ENCODE measurements at places on chromosomes 6 and 20.

GRCh38 chr20:33556246-33556645 is 66.3 kb downstream of the CBFA2T2 start:
- no peak for DNase-seq

DNA sequence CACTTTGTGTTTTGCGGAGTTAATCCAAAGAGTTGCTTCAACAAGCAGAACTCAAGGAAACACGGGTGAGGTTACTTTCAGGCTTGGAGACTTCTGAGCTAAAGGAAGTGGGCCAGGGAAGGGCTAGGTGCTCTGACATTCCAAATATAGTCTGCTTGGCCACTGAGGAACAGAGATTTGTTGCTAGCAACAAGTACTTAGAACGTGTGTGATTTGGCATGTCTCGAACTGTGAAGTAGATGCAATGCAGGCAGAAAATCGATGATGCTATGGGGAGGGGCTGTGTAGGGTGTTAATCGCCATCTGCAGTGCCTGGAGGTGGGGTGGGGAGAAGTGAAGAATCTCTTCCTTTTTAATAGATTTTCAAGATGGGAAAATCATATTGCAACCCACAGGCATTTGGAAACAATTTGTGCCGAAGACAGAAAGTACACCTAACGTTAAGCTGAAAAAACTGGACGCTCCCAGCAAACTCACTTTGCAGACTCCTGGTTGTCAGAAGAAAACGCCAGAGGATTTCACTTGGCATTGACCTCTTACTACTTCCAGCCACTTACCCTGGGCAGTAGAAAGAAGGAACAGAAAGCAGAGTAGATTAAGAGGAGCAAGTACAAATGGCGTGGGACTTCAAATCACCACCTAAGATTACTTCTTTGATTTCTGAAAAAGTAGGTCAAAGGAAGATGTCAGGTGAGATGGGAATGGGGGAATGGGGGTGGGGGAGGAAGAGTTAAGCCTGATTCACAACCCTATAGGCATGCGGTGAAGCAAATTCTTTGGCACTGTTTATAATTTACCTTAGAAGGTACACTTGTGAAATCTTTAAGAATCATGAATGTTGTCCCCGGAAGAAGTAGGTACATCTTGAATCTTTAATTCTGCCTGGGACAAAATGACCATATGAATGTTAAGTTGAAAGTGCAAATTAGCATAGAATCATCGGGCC is 314.1 kb downstream of the CD83 start:
- DNase-seq, result no peak

DNA sequence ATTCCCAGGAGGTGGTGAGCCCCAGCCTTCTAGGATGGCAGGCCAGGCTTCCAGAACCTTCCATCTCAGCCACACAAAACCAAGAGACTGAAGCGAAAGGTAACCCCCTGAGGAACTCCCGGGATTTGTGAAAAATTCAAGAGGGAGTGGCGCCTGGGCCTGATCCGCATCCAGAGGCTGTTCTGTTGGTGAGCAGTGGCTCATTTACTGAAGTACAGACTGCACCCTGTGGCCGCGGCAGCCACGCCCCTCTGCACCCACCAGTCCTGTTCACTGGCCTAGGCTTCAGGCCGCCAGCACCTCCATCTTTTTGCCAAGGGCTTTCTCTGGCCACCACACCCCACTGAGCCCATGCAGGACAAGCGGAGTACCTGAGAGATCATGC is 79.1 kb upstream of the PTPN1 start:
- DNase-seq, result no peak

DNA sequence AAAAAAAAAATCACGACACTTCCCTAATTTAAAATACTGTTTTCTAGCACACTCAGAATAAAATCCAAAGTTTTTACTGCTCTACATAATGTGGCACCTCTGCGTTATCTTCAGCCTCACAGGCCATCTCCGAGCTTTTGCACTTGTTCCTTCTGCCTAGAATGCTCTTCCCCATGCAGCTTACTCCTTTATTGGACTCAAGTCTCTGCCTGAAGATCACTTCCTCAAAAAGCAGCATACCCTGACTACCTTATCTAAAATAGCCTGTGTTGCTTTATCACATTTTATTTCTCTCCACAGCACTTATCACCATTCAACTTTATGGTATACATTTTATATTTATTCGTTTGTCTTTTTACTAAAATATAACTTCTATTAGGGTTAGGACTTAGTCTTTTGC is 2.3 kb downstream of the ZNF322 start:
- no peak for DNase-seq

DNA sequence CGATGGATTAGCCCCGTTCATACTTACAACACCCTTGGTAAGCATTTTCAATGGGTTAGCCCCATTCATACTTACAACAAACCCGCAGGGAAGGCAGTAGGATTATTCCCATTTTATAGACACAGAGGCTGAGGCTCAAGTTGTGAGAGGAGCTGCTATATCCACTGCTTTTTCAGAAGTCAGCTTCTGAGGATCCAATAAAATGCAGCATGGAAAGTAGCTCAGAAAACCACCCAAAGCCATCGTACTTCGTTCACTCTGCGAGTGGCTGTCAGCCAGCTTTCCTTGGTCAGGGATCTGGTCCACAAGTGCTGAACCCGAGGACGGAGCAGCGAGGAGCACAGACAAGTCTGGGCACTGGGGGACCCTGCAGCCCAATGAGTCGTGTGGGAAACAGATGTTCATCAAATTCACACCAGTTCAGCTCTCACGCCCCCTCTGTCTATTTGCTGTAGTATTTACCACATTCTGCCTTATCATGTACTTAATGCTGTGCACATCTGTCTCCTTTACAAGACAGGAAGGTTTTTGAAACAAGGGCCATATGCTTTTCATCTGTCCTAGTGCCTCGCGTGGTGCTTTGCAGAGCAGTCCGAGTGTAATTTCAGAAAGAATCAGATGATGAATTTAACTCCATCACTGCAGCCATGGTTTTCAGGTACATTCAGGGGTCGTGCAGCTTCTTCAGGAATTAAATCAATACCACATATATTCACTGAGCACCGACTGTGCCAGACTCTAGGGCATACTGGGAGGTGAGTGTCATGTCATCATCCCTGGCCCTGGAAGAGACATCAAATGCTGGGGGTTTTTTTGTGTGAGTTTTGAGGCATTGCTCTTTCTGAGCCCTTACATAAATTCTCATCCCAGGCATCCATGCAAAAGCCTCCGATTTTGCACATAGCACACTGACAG is 256.9 kb downstream of the CDH26 start:
- DNase-seq, result no peak

GRCh38 chr6:67184405-67184804 is 1450.7 kb upstream of the ADGRB3 start:
- no peak for DNase-seq

DNA sequence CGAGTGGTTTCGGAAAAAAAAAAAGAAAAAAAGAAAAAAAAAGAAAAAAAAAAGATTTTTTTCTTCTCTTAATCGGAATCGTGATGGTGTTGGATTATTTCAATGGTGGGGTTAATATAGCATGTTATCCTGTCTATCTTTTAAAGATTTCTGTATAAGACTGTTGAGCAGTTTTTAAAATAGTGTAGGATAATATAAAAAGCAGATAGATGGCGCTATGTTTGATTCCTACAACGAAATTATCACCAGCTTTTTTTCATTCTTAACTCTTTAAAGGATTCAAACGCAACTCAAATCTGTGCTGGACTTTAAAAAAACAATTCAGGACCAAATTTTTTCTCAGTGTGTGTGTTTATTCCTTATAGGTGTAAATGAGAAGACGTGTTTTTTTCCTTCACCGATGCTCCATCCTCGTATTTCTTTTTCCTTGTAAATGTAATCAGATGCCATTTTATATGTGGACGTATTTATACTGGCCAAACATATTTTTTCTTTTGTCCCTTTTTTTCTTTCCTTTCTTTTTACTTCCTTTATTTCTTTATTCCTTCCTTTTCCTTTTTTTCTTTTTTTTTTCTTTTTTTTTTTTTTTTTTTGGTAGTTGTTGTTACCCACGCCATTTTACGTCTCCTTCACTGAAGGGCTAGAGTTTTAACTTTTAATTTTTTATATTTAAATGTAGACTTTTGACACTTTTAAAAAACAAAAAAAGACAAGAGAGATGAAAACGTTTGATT is 3.6 kb downstream of the SOX4 start:
- no peak for DNase-seq

- no peak for DNase-seq
Observed at GRCh38 chr6:169292338-169293124, 38.9 kb upstream of the THBS2 start.

- no peak for DNase-seq
Observed at GRCh38 chr6:87702589-87702945, 534 bp upstream of the AKIRIN2 start.

DNA sequence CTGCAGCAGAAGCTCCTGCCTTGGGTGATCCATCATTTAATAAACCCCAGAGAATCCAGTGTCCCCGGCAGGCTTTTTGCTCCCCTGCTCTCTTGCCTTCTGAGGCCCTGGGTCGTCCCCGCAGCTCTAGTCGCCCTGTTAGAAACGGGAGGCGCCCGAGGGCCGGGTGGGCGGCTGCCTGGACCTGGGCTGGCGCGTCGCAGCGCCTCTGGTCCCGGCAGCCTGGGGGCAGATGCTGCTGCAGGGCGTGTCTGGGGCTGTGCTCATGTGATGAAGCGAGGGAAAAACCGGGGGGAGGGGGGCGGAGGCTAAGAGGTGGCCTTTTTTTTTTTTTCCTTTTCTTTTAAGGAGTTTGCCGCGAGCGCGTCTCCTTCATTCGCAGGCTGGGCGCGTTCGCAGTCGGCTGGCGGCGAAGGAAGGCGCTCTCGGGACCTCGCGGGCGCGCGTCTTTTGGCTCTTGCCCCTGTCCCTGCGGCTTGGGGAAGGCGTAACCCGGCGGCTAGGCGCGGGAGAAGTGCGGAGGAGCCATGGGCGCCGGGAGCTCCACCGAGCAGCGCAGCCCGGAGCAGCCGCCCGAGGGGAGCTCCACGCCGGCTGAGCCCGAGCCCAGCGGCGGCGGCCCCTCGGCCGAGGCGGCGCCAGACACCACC is 394 bp downstream of the AKAP12 start:
- DNase-seq, result peak; percentile 73

- no peak for DNase-seq
Observed at GRCh38 chr6:105313211-105313610, 89.7 kb downstream of the PREP start.

GRCh38 chr6:149139782-149140136 is 177.8 kb upstream of the TAB2 start:
- DNase-seq, result no peak

DNA sequence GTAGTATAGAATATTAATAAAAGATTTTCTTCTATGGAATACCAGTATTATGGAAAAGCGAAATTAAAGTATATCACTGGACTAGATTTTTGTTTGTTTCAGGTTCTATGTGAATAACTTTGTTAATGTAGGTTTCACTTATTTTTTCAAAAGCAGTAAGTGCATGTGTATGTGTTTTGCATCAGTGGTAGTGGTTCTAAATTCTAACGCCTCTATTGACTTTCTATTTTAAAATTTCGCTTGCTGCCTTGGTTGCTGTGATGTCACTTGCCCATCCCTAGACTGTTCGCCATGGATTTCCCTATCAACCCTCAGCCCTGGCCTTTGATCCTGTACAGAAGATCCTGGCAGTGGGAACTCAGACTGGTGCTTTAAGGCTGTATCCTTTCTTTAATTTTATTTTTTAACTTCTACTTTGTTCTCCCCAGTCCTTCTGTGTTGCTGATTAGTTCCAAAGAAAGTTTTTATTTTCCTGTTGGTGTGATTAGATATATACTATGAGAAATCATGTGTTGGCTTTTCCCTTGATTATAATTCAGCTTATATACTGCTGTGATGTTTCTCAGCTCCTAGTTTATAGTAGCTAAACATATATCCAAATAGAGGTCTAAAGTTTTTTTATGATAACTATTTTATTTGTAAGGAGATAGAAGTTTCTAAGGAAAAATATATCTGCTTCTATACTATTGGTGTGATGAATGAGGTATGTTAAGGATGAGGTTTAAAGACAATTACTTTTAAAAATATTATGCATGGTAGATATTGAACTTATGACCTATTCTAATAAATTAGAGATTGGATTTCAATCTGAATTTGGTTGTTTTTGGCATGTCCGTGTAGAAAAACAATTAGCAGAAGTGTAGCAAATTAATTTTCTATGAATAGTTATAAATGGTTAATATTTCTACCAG is 1.7 kb downstream of the STXBP5 start:
- DNase-seq, result no peak

- no peak for DNase-seq
Observed at GRCh38 chr6:46961232-46961631, 39.5 kb upstream of the ADGRF5 start.

- DNase-seq, result peak; percentile 77
Observed at GRCh38 chr20:3777716-3778629, 3.3 kb downstream of the SPEF1 start.

- peak; percentile 69 for DNase-seq
Observed at GRCh38 chr6:156777577-156778453, 637 bp downstream of the ARID1B start.

DNA sequence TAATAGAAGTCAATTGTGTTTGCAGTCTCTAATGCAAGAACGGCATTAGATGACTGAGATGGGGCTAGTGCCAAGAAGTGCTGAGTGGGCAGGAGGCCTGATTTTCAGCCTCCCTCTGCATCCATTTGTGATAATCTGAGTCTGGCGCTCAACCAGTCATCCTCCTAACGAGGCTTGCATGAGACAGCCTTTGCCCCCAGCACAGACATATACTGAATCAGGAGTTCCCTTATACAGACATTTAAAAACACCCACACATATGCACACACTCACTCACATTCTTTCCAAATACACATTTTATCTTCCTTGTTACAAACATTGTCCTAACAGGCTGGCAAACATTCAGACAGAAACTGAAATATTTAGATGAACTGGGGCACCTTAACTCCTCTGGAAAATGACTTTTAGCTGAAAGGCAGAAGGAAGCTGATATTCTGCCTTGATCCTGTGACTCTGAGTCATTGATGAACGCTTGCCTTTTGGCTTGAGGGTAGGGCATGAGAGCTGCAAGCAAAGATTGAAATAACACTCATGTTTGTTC is 562.3 kb downstream of the DHX35 start:
- DNase-seq, result no peak

- DNase-seq, result no peak
Observed at GRCh38 chr6:9927275-9927674, 487.6 kb downstream of the TFAP2A start.

GRCh38 chr6:33298773-33299236 is at the start of gene RGL2:
Gene RGL2 (minus strand): TSS chr6:33298942. CDS start chr6:33298610, 332 bp downstream.
- DNase-seq, result peak; percentile 70

All from stimulated activated CD8-positive, alpha-beta memory T cell treated with anti-CD3 and anti-CD28 coated beads, Interleukin-4, amount 100 ng/mL, for 48 hours (primary cell).